ENCODE measurements at places on chromosomes 7 and 10.
A peak's percentile ranks its signal among the peaks of the same experiment; 100 is the strongest.

DNA sequence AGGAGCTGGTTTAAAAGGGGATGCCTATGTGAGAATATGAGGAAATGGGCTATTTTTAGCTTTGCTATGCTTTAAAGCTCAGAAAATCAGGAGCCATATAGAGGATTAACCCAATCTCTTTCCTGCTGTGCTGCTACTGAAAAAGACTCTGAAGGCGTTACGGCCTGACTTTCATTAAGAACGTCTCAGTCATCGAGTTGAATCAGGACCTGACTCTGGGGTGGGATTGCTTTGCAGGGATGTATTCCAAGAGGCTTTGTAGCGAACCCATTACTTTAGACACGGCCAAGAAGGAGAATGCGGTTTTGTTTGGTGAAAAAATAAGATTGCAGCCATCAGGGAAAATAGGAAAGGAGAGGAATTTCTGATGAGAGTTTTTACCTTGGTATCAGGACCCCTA, 426.9 kb downstream of the CCSER2 start:
- no peak for DNase-seq

- DNase-seq, result no peak
Measured at GRCh38 chr7:31061185-31061584, 9.1 kb downstream of the ADCYAP1R1 start.

DNA sequence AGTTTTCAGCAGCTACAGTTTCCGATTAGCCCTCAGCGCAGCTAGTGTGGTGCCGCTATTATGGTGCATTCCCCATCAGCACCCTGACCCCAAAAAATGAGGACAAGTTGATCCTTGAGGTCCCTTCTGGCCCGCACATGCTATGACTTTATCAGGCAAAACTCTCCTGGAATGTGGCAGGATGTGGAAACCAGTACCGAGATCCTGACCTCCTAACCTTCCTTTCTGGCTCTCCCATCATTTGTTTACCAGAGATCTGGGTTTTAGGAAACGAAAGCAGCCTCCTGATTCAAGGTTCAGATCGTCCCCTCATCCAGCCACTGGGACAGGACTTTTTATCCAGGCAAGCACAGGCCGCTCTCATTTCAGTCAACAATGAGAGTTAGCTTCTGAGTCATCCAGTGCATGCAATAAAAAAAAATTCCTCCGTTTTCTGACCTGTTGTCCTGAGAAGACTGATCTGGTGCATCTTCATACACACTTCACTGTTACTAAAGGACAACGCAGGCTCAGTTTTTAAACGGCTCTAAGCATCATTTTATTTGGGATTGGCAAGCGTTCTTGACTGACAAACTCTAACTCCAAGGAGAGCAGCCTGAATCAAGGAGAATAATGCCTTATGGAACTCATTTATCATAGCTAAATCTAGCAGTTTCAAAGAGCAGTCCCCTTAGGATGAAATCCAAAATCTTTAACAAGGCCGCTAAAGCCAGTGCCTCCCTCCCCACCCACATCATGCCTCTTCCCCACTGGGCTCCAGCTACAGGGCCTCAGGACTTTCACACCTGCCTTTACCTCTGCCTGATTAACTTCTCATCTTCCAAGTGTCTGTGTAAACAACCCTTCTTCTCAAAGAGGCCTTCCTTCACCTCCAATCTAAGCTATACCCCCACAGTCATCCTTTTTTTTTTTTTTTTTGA, 17.1 kb downstream of the PDLIM1 start:
- DNase-seq, result peak; percentile 52

DNA sequence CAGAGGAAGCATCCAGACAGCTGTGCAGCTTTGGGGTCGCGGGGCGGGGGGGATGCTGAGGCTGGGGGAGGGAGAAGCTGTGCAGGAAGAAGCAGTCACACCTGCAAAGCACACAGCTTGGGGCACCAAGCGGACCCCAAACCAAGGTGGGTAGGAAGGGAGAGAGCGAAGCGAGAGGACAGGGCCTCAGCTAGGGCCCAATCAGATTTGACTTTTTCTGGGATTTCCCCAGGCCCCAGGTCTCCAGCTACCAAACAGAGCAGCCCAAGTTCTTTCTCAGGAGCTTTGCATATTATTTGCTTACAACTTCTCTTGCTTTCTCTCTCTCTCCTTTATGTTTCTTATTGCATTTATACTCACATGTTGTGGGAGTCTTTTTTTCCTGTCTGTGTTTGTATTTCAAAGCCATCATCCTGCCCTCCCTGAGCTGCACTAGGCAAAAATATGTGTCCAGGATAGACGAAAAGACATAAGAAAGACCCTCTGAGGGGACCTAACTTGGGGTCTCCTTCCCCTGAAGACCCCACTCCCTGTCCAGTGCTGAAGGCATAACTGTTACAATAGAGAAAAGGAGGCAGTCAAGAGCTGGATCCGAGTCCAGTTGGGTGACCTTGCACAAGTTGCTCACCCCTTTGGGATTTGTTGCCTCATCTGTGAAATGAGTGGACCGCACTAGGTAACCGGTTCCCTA, 50.6 kb upstream of the SMNDC1 start:
- no peak for DNase-seq

- no peak for DNase-seq
Measured at GRCh38 chr7:130888468-130888867, 154.5 kb upstream of the KLF14 start.

GRCh38 chr7:1256621-1257020, 23.9 kb downstream of the UNCX start:
- no peak for DNase-seq

DNA sequence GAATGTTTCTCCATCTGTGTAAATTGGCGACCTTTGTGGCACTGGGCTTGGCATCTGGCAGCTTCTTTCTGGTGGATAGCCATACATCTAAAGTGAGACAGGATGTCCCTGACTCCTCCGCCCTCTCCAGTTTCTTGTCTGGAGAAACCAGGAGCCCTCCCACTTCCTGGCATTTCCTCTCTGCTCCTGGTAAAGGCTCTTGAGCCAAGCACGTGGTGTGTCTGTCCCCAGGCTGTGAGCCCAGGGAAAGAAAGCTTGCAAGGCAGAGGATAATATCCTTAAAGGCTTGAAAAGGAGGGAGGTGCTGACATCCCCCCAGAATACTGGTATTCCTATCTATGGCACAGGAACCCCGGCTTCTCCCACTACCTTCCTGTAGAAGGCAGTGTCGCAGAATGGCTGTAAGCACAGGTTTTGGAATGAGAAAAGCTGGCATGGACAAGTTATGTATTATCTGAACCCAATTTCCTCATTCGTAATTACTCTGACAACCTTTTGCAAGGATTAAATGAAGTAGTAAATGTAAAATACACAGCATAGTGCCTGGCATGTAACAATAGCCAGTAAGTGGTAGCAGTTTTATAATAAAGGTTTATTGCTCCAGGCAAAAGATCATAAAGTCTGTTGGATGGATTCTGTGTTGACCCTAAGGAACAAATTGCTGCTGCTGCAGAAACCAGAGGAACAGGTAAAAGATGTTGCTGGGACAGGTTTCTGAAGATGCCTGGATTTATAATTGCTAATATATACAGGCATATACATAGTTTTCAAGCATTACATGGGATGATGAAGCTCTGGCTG, 11.8 kb upstream of the ACSL5 start:
- DNase-seq, result peak; percentile 57

All from tibial nerve (tissue), 4 donors.